Activated CD4-positive, alpha-beta T cell treated with anti-CD3 and anti-CD28 coated beads, Interleukin-2, amount 10 ng/mL, durations not matched to agents 7 days and 5 days (primary cell): ENCODE measurements at places on chromosomes 5 and 9. TPM values are rescaled to one million over a fixed set of nuclear protein-coding genes. Genes with fewer than 3 reads are reported as not detected.

GRCh38 chr9:93963969-93964368 is 8.8 kb upstream of the BARX1 start:
- DNase-seq: no peak
- H3K27me3 ChIP-seq: peaks cover 30% of the 10 kb centered on the region
- H3K36me3 ChIP-seq: peaks cover 2% of the 10 kb centered on the region

DNA sequence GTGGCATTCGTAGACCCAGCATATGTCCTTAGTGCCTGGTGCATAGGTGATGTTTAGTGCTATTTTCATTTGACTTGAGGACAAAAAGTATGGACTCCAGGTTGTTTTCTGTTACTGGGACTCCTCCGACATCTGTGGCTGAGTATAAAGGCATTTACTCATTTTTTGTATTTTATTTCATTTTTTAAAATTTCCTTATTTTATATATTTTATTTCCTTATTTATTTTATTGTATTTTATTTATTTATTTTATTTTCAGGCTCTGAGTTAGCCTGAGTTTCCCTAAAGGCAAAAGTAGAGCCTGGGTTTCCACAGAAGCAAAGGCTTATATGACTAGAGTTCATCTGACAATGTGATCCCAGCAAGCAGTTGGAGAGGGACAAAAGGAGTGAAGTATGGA is 91.6 kb downstream of the FOCAD start:
- H3K4me3 ChIP-seq: no peak overlapping the region
- no peaks in the 10 kb centered on the region for H3K27me3 ChIP-seq
- H3K27ac ChIP-seq: no peak overlapping the region
- no peak for DNase-seq

DNA sequence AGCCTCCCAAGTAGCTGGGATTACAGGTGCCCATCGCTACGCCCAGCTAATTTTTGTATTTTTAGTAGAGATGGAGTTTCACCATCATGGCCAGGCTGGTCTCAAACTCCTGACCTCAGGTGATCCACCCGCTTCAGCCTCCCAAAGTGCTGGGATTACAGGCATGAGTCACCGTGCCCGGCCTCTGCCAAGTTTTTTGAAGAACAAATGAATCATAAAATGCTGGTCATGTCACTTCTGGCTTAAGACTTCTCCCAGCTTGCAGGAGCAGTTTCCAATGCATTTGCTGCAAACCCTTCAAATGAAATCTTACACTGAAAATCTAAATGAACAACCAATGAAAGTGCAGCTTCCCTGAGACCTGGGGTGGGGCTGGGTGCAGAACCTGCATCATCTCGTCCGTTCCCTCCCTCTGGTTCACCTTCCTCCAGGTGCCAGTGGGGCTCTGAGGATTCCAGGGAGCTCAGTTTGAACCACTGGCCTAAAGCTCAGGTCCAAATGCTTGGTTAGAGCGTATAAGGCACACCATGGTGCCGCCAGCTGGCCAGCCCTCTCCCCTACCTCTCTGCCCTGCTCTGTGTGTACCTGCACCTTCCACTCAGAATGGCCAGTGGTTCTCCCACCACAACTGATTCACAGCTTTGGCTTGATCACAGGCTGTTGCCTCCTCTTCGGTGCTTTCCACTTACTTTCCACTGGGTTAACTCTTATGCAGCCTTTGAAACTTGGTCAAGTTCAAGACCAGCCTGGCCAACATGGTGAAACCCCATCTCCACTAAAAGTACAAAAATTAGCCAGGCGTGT is 39.8 kb upstream of the FUBP3 start:
- peaks cover 47% of the 10 kb centered on the region for H3K27me3 ChIP-seq
- no peak overlapping the region for H3K27ac ChIP-seq
- no peaks in the 10 kb centered on the region for H3K36me3 ChIP-seq

- no peaks in the 10 kb centered on the region for H3K36me3 ChIP-seq
- no peak for DNase-seq
- H3K27me3 ChIP-seq: peaks cover 27% of the 10 kb centered on the region
- H3K4me1 ChIP-seq: peaks cover 2% of the 10 kb centered on the region
- no peak overlapping the region for H3K27ac ChIP-seq
- H3K4me3 ChIP-seq: no peak overlapping the region
Measured at GRCh38 chr9:136132512-136133050, 13.9 kb upstream of the TMEM250 start.

DNA sequence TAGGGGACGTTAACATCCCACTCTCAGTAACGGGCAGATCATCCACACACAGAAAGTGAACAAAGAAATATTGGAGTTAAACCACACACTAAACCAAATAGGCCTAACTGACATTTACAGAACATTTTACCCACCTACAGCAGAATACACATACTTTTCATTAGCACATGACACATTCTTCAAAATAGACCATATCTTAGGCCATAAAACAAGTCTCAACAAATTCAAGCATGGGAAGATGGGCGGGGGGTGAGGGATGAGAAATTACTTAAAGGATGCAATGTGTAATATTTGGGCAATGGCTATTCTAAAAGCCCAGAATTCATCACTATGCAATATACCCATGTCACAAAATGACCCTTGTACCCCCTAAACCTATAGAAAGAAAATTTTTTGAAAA is 226.2 kb downstream of the ATPSCKMT start:
- H3K36me3 ChIP-seq: no peaks in the 10 kb centered on the region
- peaks cover 1% of the 10 kb centered on the region for H3K27me3 ChIP-seq
- DNase-seq: no peak
- H3K27ac ChIP-seq: no peak overlapping the region
- H3K4me1 ChIP-seq: no peaks in the 10 kb centered on the region

The SV2C gene
- total RNA-seq: 0.07 TPM
